Suppressor macrophage treated with lipopolysaccharide for 1 hour (primary cell): ENCODE measurements at places on chromosomes 12 and 14.

DNA sequence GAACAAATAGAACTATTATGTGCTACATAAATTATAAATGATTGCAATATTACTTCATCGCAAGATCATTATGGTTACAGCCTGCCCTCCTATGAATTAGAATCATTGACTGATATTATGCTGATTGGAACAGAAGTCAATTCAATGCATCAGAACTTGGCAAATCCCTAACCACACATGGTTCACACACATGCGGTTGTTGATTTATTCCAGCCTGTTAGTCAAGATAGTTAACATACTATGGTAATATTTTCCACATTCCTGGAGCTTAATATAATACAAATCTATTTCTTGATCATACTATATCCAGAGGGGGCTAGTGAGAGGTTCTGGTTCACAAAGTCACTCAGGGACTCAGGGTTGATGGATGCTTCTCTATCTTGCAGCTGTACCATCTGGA lies 9.7 kb upstream of the CACNA1C start:
- no peak for DNase-seq

DNA sequence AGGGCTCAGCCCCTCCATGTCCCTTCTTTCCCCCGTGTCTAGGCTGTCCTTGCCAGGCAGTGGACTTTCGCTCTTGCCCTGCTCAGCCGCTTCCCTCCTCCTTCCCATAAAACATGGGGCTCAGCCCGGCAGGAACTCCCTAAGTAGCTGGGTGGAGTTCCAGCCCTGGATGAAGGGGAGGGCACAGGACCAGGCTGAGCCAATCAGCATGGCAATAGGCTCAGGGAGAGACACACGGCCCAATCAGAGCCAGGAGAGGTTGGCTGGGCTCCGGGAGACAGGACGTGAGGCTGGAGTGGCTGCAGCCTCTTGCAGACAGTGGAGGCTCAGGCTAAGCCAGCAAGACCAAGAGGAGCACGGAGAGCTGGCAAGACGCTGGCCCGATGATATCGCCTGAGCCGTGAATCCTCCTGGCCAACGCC lies 54.3 kb downstream of the GALNT9 start:
- peak; percentile 13 for DNase-seq

GRCh38 chr12:12265571-12266388 lies 1.1 kb downstream of the LRP6 start:
- DNase-seq, result no peak

DNA sequence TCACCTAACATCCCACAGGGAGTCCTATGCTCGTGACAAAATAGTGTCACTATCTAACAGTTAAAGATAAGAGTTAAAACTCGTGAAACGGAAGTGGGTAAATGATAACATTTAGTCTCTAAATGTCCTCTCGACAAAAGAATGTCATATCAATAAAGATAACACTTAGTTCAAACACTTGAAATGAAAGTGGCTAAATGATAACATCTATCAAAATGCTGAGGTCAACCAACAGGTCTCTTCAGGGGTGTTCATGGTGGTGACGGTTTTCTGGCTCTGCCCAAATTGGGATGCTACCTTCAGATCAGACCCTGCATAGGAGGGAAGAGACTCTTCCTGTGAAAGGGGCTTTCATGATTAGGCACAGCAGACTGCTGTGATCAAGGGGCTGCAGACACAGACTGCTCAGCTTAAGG lies 22.1 kb downstream of the IL26 start:
- no peak for DNase-seq

DNA sequence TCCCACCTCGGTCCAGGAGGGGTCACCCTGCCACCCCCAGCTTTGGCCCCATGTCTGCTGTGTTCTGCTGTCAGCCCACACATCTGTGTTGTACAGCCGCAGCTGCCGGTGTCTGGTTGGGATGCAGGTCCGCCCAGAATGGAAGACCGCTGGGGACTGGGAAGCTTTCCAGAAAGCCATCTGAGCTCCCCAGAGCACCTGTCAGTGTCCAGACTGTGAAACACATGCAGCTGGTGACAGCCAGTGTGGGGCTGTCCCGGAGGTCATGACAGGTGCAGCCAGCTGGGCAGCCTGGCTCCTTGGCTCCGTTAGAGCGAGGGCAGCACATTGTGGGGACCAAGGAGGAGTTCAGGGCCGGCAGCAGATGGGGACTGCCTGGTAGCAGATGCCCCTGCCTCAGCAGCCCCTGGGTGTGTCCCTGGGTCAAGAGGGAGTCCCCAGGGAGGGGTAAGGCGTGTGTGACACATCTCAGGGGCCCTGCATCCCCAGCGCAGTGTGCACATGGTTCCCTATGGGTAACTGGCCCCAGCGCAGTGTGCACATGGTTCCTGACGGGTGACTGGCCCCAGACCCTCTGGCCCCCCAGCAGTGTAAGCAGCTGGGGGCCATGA lies 16.4 kb downstream of the CEP170B start:
- no peak for DNase-seq

DNA sequence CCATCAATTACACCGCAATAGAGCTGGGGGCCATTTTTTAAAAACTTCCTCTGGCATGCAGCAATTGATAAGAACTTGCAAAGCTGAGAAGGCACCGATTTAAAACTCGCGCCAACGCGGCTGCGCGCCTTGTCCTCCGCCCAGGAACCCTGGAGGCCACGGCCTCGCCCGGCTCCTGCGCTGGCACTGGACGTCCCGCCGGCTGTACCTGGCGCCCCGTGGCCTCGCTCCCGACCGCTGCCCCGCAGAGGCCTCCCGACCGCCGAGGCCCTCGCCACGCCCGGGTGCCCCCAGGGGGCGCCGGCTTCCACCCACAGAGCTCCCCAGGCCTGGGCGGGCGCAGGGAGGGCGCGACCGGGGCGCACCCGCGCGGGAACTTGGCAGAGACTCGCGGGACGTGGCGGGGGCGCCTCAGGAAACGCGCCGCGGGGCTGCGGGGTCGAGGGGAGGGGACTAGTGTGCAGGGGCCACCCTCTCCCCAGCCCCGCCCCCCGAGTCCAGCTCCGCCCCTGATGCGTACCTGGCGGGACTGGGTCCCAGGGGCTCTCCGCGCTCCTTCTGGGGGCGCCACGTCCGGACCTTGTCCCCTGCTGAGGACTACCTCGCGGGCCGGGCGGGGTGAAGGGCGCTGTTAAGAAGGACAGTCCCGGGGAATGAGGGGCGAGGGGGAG lies 65.7 kb downstream of the TNFAIP2 start:
- DNase-seq, result peak; percentile 45

GRCh38 chr12:55683676-55684075 lies 24.0 kb downstream of the ITGA7 start:
- DNase-seq, result no peak

DNA sequence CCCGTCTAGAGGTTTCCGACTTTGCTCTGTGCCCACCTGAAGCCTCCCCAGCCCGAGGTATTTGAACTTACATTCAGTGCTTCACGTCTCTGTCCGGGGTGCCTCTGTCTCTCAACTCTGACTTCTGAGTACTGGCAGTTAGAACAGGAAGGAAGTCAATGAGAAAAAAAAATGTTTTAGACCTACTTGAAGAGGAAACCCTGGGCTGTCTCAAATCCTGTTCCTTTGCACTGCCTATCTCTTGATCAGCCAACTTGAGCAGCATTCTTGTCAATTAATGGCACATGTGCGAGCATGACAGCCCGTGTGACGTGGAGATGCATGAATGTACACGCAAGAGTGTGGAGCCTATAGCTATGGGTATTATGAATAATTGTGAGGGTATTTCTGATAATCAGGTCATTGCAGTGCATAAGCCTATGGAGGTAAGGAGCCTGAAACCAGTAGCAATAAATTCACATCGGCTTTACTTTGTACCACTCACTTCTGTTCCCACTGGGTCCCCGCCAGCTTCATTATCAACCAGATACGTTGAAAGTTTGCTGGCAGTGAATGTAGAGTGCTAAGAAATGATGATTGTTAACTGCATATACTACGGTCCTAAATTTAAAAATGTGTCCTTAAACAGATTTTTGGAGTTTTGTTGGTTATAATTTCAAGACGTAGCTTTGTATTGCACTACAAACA lies at the start of gene ARHGDIB:
TSS of gene ARHGDIB (minus strand) at position 136 of the 687 bp plus-strand sequence. CDS start 10,889 bp downstream, outside the sequence.
- peak; percentile 72 for DNase-seq

- DNase-seq, result no peak
Measured at GRCh38 chr12:18160901-18161300, 70.9 kb upstream of the RERGL start.

- DNase-seq, result no peak
Measured at GRCh38 chr12:86772696-86773095, 516.5 kb upstream of the MGAT4C start.

GRCh38 chr12:12976366-12976765 lies 23.7 kb downstream of the HEBP1 start:
- peak; percentile 91 for DNase-seq

GRCh38 chr12:120762086-120762485 lies 36.5 kb downstream of the ACADS start:
- DNase-seq, result no peak

GRCh38 chr14:23577710-23578392 lies 739 bp downstream of the JPH4 start:
- peak; percentile 5 for DNase-seq

GRCh38 chr14:77416836-77417235 lies 6.5 kb downstream of the NOXRED1 start:
- DNase-seq, result no peak

DNA sequence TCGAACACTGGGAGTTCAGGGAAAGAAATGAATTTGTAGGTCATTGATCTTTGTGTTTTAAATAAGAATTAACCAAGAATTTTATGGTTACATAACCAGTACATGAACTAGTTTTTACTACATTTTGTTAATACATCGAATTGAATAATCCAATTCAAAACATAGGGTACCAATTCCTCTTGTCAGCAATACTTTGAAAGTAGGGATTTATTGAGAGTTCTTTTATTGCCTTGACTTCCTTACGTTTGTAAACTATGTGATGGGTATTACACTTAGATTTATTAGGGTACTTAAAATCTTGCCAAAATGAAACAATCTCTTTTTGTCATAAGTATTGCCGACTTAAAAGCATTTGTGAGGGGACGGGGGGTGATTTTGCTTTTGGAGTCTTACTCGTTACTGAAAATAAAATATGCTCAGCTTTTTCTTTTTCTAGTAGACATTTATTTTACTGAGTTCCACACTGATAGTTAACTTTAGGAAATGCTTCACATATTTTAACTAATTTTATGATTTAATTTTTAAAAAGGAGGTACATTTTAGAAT lies 22.4 kb downstream of the SOCS2 start:
- no peak for DNase-seq

- DNase-seq, result peak; percentile 95
Measured at GRCh38 chr12:53324779-53325510, 3.5 kb upstream of the AAAS start.

DNA sequence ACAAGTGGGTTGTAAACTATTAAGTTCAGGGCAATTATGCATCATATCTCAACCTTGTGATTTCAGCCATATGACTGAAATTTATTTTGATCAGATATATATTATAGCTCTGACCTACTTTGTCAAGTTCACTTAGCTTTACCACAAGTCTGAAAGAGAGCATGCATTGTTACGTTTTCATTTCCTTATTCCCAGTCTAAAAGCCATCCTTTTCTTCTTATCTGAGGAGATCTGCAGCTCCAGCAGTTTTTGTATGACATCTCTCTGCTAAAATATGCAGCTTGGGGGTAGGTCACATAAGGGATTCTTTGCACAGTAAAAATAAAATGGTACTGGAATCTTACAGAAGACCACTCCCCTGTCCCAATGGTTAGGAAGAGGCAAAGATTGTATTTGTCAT lies 1682.8 kb upstream of the FLRT2 start:
- no peak for DNase-seq

GRCh38 chr12:9760699-9761418 lies at the start of gene CD69:
Gene CD69, minus strand, starts transcription at chr12:9760901. Its CDS starts 81 bp downstream, at chr12:9760820.
- DNase-seq, result peak; percentile 88

DNA sequence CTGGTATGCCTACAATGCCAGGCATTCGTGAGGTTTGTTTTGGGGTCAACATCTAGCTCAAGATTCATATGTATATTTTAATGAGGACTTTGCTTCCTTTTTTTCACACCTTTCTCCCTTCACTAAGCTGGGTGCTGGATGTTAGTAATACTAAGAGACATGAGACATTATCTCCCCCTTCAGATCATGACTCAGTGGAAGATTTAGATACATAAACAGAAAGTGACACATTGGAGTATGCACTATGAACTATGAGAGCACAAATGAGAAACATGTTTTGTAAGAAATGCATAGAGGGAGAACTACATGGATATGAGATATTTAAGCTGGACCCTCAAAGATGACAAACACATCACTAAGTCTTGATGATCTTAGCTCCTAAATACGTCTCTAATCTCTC lies 286.3 kb downstream of the RPAP3 start:
- DNase-seq, result no peak

DNA sequence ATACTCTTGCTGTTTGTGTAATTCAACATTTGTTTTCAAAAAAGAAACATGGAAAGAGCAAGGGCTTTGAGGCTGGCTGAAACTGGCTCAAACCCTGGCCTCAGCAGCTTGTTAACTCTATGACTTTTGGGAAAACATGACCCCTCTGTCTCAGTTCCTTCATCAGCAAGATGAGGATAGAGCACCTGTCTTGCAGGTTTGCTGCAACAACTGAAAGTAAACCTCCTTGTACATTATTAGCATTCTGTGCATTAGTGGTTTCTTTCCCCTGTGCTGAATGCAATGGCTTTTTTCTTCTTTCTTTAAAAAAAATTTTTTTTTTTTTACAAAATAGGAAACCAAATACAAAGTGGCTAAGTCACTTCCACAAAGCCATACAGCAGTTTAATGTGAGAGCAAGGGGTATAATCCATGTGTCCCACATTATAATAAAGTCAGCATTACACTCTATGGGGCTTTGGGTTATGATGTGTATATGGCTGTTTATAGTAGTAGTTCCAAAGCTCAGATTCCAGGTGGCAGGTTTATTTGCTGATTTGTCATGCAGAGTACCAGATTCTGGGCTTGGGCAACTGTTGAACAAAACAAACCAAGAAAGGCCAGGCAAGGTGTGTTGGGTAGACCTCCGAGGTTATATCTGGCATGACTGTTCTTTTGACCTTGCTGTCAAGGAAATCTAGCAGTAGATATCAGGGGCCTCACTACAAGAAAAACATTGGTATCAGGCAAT lies 194.5 kb upstream of the CNOT2 start:
- no peak for DNase-seq
